ENCODE measurements at places on chromosomes 3 and 15. TPM values are rescaled to one million over a fixed set of nuclear protein-coding genes. Genes with fewer than 3 reads are reported as not detected.
A peak's percentile ranks its signal among the peaks of the same experiment; 100 is the strongest.

DNA sequence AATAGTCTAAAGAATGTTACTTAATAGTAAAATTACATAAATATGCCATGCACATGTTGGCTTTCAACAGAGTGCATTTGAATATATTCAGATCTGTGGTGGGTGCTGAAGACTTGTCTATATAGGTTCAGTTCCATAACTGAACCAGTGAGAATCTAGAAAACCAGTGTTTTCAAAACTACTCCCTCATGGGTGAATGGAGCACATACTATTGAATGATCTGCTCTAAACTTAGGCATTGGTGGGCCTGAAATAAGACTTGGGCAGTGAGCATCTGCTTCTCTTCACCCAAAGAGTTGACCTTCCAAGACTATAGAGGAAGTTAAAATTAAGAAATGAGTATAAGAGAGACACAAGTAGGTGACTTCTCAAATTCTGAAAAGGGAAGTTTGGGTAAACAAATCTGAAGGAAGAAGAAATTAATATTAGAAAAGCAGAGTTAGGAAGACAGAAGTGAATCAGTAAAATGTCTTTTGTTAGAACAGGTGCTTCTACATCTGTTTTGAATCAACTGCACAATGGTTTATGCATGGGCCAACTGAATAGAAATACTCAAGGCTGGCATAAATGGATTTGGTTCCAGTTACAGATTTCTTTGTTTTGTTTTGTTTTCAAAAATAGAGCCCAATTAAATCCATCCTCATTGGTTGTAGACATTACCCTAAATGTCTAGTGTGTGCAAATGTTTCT is 19.3 kb downstream of the ALCAM start:
- no peak for DNase-seq

DNA sequence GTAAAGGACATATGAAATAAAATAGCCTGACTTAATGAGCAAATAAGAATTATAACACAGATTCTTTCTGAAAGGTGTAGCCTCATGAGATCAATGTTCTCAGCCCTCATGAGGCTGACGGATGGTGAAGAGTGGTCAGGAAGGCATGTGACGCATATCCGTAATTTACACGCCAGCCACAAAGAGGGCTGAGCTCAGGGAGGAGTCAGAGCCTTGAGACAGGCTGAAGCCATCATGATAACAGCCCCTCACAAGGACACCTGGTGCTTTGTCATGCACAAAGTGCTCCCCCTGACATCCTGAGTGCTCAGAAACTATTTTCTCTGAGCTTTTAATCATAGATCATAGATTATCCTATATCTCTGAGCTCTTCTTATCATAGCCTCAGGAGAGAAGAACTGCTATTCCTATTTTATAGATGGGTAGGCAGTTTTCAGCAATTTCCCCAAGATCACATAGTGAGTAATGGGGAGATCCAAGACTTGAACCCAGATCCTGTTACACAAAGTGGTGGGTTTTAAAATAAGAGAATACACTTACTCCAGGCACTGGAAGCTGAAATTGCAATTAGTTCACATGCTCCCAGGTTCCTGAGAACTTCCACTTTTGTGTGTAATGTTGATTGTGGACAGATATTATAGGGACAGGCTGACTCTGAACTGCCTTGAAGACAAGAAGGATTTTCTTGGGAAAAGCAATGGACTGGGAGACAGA is 267.1 kb downstream of the RPLP1 start:
- DNase-seq, result no peak

Gene ZNF660
- 19.9 TPM for total RNA-seq

GRCh38 chr3:46462111-46462510 is 2.6 kb downstream of the LTF start:
- peak; percentile 47 for DNase-seq

Gene ASB14
- total RNA-seq, result not detected

DNA sequence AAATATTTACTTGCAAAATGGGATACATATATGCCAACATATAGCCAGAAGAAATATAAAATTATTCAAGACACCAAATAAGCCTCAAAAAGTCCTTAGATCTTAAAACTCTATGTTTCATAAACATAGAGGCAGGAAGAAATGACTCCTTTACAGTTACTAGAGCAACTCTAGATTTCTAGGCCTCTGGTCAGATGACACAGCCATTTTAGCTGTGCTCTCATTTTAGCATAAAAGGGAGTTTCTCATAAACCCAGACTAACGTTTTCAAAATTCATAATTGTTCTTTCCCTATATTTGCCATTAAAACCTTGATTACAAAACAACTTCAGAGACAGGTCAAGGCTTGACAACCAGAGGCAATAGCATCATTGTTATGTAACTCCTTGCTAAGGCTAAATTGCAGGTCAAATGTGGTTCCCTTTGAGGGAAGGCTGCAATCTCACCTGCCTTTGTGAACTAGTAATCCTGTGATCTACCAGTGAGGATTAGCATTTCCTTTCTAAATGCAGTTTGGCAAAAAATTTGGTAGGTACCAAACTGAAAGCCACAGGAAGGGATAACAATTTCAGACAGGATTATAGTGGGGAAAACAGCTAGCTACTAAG is 8.2 kb downstream of the THOC7 start:
- DNase-seq, result peak; percentile 64

DNA sequence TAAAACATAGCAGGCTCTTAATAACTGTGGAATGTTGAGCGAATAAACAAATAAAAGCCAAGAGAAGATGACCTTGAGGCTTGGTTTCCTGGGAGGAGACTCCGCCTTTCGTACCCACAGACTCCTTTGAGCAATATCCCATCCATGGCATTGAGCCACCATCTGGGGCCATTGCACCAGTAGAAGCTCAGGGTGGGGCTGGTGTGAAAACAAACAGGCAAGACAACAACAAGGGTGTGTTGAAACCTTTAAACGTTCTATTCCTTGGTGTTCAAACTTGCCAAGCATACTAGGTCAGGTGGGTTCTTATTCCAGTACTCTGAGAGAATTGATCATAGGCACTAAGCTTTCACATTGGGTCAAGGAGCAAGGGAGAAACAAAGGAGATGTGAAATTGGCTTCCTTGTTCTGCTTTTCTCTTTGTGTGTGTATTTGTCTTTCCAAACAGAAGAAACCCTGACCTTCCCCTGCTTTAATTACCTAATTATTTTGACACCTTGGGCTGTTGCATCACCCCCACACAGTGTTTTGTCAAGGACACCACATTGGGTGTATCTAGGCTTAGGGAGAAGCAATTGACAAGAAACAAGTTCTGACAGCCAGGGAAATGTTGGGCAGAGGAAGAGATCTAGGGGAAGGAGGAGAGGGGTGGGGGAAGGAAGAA is 105.1 kb upstream of the BCL6 start:
- no peak for DNase-seq

Gene C3orf49
- not detected for total RNA-seq

DNA sequence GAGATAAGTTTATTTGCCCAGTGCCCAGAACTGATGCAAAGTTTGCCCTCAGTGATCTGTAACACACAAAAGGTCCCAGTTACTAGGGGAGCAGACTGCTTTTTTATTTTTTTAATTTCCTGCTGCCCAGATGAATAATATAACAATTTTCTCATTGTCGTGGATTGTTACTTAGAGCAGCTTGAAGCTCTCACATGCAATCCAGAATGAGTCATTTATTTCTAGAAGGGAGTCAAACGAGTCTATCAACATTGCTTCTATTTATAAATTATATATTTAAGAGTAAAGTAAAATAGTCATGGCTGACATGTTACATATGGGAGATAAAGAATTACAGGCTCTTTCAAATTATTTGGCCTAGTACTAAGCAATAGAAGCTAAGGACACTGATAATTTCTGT is 41.3 kb downstream of the MEIS2 start:
- no peak for DNase-seq

DNA sequence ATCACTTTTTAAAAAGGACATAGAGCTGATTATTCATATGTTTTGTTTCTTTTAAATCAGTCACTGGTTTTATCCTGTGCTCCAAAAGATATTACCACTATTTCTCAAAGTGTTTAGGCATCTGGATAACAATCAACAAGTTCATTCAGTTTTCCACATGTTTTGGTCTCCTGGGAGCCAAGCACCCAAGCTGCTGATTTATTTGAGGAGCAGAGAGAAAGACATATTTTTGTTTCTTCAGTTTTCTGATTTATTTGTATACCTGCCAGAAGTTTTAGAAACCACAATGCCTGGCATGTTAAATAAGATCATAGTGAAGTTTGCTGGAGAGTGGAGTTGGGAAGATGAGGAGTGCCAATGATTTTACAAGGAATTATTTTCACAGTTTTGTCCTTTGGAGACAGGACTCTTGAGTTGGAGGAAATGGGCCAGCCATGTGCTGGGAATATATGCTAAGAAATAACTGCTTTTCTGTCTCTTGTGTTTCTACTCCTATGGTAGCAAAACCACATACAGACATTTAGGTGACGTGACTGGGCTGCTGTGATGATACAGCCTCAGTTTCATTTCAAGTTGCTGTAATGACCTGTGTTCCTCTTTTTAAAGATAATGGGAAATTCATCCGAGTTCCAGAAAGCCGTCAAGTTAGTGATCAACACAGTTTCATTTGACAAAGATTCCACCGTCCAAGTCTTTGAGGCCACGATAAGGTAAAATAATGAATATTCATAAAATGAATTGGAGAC is 11.7 kb downstream of the EDEM1 start:
- no peak for DNase-seq

DNA sequence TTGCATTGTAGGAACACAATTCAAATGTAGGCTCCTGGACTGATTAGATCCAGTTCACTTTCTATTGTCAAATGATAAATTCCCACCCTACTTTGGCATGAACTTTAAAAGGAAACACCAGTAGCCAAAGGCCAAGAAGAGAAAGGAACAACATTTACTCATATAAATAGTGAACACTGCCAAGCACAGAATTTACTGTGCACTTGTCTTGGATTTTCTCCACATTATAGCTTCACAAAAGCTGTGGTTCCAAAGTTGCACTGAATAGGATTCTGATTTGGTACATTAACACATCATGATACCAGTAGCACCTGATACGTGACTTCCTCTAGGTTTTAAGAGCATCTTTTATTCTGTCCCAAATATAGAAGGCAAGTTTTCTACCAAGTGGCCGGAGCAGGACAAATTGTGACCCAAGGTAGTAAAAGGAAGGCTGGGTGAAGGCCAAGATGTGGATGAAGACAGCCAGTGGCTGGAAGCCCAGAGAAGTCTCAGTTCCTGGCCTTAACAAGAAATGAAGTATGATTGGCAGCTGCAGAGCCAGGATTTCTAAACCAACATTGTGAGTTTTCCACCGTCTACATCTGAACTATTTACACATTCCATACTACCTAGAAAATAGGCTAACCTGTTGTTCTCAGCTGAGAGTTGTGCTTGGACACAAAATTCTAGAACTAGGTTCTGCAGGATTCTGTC is 206.7 kb downstream of the THRB start:
- no peak for DNase-seq

Gene ADAMTS7
- 55.8 TPM for total RNA-seq

Gene TMEM158
- total RNA-seq, result 0.34 TPM

GRCh38 chr15:39745415-39745814 is 37.2 kb downstream of the FSIP1 start:
- DNase-seq, result no peak

Gene TIMP4
- 5.7 TPM for total RNA-seq

DNA sequence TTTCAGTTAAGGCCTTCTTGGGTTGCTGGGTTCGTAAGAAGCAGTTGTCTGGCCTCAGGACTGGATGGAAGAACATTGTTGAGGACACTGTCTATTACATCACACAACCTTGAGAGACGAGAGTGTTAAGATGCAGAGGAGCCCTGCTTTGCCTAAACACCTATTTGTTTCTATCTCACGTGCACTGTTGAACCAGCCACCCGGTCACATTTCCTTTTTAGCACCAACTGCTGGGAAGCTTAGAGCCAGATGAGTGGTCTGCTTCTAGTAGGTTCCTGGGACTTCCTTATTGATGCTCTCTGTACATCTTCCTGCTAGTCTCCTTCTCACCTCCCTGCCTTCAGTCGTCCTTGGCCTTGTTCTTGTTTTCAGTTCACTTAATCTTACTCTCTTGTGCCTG is 22.3 kb downstream of the CAND2 start:
- DNase-seq, result no peak

Gene FBLN2
- 86.1 TPM for total RNA-seq

DNA sequence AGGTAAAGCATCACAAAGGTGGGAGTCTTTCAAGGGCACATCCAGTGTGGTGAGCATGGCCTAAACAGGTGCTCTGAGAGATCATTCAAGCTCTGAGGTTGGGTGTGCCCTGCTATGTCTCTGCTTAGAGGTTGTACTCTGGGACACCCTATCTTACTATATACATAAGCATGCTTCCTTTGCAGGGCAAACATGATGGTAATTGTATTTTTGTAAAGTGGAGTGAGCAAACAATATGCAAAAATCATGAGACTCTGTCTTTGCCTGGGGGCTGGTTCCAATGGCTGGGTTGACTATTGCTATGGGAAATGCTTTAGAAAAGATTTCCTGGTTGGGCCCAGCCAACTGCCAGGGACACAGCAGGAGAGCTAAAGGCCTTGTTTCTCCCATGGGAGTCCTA is 315.1 kb upstream of the TLE3 start:
- no peak for DNase-seq

- DNase-seq, result peak; percentile 49
These were observed 245.2 kb upstream of the ARPP21 start for GRCh38 chr3:35393901-35394799.

Gene FBXL22
- 1.1 TPM for total RNA-seq

Gene LRRC2
- total RNA-seq, result 11.2 TPM

Gene CRYBG3
- 9.7 TPM for total RNA-seq

GRCh38 chr3:63538919-63539318 is 113.6 kb upstream of the SNTN start:
- no peak for DNase-seq

GRCh38 chr3:46860017-46860809 is 3.0 kb downstream of the MYL3 start:
- peak; percentile 75 for DNase-seq

GRCh38 chr3:61572879-61573278 is 11.5 kb downstream of the PTPRG start:
- DNase-seq, result no peak

GRCh38 chr3:11389386-11390268 is 117.4 kb downstream of the ATG7 start:
- DNase-seq, result no peak

DNA sequence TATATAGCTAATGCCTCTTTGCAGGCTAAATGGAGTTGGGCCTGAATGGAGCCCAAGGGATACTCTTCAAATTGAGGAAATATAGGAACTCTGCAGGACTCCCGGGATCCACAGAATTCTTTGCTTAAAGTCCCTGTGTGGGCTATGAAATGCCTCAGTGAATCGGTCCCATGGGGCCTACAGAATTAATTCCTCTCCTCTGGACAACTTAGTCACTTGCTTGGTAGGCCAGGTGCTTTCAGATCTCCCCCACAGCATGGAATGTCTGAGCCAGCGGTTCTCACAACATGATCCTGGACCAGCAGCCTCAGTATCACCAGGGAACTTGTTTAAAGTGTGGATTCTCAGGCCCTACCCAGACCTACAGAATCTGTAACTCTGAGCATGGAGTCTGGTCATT is 15.1 kb upstream of the PRICKLE2 start:
- DNase-seq, result no peak

Gene CCDC9B
- 0.23 TPM for total RNA-seq

GRCh38 chr3:399647-400046 is 203.1 kb downstream of the CHL1 start:
- DNase-seq, result no peak

GRCh38 chr15:45378149-45378912 is at the start of gene GATM:
Gene GATM (minus strand): TSS chr15:45378544. CDS start chr15:45378453, 91 bp downstream.
- DNase-seq, result peak; percentile 91

GRCh38 chr3:32045091-32045915 is 61.1 kb upstream of the GPD1L start:
- DNase-seq, result peak; percentile 52

GRCh38 chr3:11001020-11001657 is 8.6 kb downstream of the SLC6A1 start:
- no peak for DNase-seq

Gene PRICKLE2
- total RNA-seq, result 8.2 TPM

Gene IFT80
- 35.0 TPM for total RNA-seq

- DNase-seq, result no peak
These were observed 37.9 kb downstream of the ACAD9 start for GRCh38 chr3:128917291-128917690.
